ENCODE measurements at places on chromosomes 6 and 20. TPM values are rescaled to one million over a fixed set of nuclear protein-coding genes. Genes with fewer than 3 reads are reported as not detected.

DNA sequence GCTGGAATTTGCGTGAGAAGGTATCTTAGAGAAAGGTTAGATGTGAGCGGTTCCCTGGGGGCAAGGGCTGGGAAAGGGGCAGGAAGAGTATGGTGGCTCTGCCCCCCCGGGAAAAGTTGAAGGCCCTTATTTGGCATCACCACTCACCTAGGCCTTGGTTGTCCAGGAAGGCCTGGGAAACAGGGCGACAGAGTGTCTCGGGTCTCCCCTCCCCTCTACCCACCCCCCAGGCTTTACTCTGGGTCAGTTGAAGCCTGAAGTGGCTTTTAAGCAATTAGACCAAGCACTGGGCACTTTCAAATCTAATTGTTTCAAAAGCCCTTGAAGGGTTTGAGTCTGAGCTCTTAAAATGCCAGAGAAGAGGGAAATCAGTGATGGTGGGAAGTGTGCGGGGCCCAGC, 30.2 kb upstream of the FOXP4 start:
- no peak for ATAC-seq

DNA sequence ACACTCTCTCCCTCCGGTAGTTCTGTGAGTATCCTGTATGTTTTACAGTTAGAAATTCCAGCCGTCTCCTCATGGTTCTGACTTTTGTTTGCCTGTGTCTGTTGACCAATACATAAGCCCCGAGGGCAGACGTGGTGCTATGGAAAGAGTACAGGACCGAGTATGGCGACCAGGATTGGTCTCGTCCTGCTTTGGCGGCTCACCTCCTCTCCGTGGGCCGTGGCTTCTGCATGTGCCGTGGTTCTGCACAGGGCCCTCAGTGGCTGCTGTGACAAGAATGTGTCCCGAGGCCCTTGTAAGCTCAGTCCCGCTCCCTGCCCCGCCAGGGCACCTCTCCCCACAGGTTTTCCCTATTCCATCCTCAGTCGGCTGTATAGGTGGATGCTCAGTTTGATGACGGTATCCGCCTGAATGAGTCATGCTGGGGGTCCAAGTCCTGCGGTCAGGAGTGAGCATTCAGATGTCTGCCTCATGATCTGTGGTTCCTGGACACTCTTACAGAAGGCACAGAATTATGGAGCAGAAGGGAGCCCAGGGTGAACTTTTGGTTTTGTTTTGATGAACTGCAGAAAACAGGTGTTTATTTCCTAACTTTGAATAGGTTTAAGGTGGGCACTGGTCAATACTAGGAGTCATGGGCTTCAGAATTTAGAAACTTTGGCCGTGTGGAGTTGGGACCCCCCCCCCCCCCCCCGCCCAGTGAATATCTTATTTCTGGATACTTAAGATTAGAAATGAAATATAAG, 1.2 kb downstream of the ARFGAP1 start:
- peak; percentile 24 for ATAC-seq

SLC35D3 gene
- total RNA-seq: not detected

ZDHHC14 gene
- 7.4 TPM for total RNA-seq

COL9A1 gene
- 0.39 TPM for total RNA-seq

DNA sequence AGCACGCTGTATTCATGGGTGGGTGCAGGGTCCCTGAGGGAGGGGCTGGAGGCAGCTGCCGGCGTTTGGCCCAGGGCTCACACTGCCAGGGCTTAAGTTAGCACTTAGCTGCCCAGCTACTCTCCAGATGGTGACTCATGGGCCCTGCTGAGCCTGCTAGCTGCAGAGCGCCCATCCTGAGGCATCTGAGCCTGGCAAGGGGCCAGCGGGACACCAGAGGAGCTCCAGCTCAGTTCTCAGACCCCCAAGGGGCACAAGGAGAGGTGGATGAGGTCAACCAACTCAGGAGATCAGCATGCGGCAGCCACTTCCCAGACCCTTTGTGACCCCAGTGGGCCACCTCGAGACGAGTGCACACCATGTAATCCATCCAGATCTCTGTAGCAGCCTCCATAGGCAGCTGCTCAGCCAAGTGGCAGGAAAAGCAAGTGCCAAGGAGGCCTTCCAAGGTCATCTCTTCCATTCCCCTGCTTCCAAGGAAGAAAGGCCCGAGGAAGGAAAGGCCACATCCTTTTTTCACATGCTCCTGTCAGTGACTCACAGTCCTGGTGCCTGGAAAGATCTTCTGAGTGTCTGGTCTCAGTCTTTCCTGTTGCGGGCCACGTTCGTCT, 35.3 kb downstream of the FOXP4 start:
- ATAC-seq: peak; percentile 74

DNA sequence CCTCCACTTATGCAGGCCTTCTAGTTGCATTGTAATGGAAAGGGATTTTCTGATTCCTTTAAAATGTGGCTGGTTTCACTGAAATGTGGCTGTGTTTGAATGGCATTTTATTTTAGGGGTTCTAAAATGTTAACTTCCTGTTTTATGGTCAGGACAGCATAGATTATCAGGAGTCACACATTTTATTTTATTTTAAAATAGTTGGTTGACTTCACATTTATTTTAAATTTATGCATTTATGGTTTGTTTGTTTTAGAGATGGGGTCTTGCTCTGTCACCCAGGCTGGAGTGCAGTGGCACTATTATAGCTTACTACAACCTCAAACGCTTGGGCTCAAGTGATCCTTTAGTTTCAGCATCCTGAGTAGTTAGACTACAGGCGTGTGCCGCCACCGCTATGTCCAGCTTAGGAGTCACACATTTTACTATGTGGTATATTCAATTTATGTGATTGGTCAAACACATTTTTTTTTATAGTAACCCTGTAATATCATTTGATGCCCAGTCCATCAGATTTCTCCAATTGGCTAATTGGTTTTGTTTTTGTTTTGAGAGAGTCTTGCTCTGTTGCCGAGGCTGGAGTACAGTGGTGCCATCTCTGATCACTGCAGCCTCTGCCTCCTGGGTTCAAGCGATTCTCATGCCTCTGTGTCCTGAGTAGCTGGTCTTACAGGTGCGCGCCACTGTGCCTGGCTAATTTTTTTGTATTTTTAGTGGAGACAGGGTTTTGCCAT, 2.3 kb downstream of the DTD1 start:
- no peak for ATAC-seq

GRCh38 chr6:25297039-25297441, 17.9 kb downstream of the CARMIL1 start:
- no peak for ATAC-seq

- no peak for ATAC-seq
Measured at GRCh38 chr6:37525460-37526357, 26.0 kb upstream of the CCDC167 start.

Data from motor neuron (in vitro differentiated cells).